ENCODE measurements at places on chromosomes 12 and 14.

- DNase-seq, result no peak
Measured at GRCh38 chr12:130253866-130254265, 83.8 kb upstream of the PIWIL1 start.

GRCh38 chr14:91062600-91062999 is 2.2 kb upstream of the RPS6KA5 start:
- no peak for DNase-seq

- DNase-seq, result no peak
Measured at GRCh38 chr12:109741286-109741969, 27.8 kb downstream of the FAM222A start.

- no peak for DNase-seq
Measured at GRCh38 chr12:113145720-113146551, 3.6 kb upstream of the CFAP73 start.

GRCh38 chr12:96220902-96221301 is 26.7 kb downstream of the ELK3 start:
- no peak for DNase-seq

DNA sequence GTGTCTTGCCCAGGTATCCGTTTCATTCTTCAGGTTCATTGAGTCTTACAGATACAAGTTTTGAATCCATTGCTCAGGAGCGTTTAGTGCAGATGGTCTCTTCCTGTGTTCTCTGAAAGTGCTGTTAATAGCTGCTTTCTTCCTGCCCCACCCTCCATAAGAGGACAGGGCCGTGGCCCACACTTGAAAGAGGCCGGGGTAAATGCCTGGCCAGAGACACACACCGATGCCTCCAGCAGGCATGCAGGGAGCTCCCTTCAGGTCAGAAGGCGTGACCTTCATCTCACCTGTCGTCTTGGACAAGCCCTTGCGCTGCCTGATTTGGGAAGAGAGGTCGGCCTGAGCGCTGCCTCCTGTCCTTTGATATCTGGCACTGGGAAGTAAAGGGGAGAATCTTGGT is 11.6 kb downstream of the PRKAB1 start:
- no peak for DNase-seq

DNA sequence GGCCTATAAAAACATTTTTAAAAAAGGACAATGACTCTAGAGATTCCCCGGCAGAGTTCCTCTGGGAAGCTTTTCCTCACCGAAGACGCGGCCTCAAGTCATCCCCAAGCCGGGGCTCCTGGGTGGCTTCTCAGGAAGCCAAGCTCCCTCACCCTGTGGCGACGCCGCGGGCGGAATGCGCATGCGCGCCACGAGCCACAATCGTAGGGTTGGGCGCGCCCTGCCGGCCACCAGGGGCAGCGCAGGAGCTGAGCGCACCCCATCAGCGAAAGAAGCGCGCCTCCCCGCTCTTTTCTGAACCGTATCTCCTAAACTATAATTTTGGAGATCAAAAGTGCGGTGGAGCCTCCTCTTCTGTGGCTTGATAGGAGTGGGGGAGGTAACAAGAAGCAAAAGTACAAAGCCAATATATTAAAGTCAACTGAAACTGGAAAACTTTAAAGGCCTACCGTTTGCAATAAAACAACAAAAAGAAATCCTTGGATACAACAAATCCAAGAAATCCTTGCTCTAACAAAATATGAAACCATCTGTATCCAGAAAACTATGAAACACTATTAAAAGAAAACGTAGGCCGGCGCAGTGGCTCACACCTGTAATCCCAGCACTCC is 17.4 kb upstream of the CHFR start:
- DNase-seq, result peak; percentile 79

GRCh38 chr12:65269603-65270002 is 8.9 kb upstream of the MSRB3 start:
- DNase-seq, result no peak

DNA sequence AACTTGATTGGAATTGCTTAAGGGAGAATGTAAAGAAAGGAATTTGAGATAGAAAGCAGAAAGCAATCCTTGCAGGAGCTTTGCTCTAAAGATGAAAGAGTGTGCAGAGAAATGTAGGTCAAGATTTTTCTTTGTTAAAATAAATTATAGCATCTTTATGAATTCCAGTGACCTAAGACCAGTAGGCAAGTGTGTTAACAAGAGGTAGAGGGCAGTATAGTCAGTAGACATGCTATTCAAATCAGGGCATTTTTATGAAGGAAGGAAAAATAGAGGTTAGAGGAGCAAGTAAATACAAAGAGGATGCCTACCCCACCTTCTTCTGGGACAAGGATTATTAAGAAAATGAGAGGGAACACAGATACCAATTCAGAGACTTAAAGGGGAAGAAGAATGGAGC is 148.5 kb downstream of the PLCZ1 start:
- DNase-seq, result no peak

GRCh38 chr12:59593761-59594160 is 2.1 kb upstream of the SLC16A7 start:
- no peak for DNase-seq

DNA sequence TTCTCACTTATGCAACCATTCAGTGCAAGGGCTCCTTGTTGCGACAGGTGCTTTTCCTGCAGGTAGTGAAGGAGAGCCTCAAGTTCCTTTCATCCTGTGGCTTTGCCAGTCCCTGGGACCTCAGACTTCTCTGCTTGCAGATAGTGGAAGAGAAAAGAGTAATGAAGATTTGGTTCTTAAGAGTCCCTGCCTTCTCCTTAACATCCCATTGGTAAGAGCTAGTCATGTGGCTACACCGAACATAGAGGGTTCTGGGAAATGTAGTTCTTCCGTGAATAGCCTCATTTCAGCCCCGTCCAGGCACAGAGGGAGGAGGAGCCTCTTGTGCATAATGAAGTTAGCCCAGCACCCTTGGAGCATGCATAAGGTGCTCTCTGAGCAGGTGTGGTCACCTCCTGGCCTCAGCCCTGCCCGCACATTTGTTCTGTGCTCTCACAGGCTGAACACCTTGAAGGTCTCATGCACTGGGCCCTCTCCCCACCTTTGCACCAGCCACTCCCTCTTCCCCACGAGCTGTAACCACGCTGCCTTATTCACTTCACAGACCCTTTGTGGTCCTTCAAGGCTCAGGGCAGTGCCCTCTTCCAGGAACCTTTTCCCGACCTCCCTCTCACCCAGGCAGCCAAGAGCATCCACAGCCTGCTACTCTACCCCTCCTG is 134.0 kb downstream of the BCL11B start:
- no peak for DNase-seq

DNA sequence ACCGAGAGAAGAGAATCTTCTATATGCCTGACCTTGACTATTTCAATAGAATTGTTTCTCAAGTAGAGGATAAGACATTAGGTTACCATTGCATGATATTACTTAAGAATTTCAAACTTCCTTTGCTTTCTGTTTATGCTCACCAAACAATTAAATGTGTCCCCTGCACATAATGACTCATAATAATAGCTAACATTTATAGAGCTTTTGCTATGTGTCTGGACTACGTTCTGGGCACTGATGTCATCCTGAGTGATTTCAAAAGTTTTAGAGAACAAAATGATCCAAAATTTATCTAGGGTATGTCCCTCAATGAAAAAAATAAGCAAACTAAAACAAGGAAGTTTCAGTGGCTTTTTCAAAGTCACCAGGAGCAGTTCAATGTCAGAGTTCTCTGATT is 38.8 kb downstream of the SLC15A5 start:
- DNase-seq, result no peak

DNA sequence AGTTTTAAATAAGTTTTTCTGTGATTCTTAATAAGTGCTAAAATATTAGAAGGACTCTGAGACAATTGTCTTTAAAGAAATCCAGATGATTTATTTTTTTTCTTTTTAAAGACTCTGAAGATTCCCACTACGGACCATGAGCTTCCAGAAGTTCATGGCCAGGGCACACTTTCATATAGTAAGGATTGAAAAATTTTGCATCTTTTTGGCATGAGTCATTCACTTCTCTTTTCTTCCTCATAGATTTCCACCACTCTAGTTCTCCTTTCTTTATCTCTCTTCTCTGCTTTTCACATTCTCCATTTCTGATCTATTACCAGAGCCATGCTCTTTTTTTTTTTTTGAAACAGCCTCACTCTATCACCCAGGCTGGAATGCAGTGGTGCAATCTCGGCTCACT is 385.8 kb downstream of the FLRT2 start:
- no peak for DNase-seq

DNA sequence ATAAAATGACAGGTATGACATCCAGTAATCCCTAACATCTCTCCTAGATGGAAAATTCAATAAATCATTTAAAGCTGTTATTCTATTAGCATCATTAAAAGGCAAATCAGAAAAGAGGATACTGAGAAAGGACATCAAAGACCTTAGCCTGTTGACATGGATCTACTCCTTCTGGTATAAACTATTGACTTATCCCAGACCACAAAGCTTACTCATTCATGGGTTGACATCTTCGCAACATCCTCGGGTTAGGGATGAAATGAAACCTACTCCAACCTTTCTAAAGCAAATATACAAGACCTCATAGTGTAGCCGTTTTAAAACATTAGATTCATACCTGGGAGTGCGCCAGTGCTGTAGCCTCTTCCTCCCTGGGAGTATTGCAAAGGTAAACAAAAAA is 191.5 kb upstream of the BTG1 start:
- DNase-seq, result no peak

- no peak for DNase-seq
Measured at GRCh38 chr12:29566441-29566840, 69.0 kb upstream of the OVCH1 start.

DNA sequence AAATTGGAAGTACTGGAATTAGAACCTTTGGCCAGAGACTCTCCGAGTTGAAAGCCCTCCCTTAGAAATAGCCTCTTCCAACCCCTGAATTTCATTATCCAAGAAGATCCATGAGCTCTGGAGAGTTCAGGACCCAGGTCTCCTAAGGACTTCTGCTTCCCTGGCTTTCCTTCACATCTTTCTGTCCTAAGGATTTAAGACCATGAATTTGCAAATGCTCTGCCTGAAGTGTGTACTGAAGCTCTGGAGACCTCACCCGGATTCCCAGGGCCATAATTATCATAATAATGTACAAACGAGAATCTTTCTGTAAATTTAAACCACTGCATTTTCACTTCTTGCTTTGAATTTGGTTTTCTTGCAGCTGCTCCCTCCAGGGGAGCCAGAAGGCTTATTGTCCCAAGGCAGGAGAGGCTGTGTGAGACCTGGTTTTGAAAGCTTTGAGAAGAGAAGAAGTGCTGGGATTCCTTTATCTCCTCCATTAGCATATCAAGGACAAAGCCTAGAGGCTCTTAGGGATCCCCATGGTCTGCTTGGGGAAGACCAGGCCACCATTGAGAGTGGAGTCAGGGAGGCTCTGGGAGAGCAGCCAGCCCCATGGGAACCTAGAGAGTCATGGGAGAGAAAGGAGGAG is 41.1 kb downstream of the GLRX5 start:
- no peak for DNase-seq

DNA sequence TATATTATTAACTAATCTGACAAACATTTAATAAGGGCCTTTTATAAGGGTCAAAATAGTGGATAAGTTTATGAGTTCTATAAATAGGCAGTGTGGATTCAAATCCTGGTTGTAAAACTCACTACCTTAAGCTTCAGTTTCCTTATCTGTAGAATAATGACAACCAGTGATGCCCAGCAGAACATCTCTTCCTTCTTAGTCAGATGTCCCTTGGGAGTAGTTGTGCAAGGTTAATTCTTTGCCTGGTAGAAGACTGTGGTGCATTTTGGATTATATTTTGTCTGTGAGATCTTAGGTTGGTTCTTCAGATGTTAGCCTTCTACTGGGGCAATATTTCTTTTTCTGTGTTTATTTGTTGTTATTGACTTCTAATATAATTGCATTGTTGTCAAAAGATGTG is 59.5 kb downstream of the ARID2 start:
- no peak for DNase-seq

GRCh38 chr12:39574378-39574777 is 45.2 kb downstream of the ABCD2 start:
- DNase-seq, result no peak

DNA sequence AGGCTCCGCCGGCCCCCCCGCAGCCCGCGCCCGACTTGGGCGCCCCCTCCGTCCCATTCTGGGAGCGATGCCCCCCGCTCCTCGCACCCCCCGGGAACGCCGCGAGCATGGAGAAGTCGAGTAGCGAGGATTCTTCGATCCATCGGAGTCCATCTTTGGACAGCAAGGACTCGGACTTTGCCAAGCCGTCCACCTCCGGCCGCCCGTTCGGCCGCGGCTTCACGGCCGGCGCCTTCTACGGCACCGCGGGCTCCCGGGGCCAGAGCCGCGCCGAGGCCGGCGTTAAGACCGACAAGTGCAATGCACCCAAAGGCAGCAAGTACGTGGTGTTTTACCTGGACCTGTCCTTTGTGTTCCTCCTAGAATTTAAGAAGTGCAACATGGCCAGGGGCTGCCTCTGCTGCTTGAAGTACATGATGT is 123.6 kb downstream of the TSPAN9 start:
- no peak for DNase-seq

DNA sequence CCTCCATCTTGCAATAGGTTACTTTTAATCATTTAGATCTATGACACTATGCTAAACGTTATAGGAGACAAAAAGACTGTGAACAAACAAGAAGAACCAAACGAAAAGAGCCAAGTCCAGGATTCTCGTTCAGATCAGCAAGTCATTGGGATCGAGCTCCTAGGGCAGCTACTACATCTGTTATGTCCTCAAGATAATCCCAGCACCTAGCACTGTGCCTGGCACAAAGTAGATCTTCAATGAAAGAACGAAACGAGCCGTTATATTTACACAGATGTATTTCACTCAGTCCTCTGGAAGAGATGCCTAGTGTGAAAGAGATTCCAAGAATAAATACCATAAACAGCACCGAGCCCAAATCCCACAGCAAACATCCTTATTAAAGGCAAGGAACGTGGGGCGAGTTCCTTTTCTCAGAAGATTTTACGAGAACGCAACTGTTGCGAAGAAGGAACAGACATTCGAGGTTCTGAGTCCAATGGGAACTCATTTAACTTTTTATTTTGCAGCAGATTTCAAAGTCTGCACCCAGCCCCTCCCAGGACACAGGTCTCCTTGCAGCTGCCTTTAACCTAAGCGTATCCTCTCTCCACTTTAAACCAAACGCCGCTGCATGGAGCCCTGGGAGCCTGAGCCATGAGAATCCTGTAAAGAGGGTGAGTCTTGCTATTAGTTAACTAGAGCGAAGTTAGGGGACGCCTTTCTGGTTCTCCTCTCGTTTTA is 544 bp upstream of the TDP1 start:
- no peak for DNase-seq

DNA sequence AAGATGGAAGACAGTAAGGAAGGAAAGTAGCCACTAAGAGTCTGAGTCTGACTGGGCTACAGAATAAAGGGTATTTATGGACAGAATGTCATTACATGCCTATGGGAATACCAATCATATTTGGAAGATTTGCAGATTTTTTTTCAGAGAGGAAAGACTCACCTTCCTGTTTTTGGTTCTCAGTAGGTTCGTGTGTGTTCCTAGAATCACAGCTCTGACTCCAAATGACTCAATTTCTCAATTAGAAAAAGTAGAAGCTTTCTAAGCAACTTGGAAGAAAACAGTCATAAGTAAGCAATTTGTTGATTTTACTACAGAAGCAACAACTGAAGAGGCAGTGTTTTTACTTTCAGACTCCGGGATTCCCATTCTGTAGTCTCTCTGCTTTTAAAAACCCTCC is 15.4 kb upstream of the PAPLN start:
- no peak for DNase-seq

- DNase-seq, result no peak
Measured at GRCh38 chr14:31138301-31138700, 69.3 kb downstream of the HECTD1 start.

Data from stimulated activated CD4-positive, alpha-beta T cell treated with anti-CD3 and anti-CD28 coated beads, TNF-alpha, amount 100 ng/mL, for 1 hour (primary cell).